ENCODE measurements at places on chromosomes 11 and 22.

- DNase-seq, result no peak
Measured at GRCh38 chr11:73859671-73860070, 17.0 kb downstream of the COA4 start.

- DNase-seq, result no peak
Measured at GRCh38 chr22:33654173-33654895, 265.9 kb downstream of the LARGE1 start.

DNA sequence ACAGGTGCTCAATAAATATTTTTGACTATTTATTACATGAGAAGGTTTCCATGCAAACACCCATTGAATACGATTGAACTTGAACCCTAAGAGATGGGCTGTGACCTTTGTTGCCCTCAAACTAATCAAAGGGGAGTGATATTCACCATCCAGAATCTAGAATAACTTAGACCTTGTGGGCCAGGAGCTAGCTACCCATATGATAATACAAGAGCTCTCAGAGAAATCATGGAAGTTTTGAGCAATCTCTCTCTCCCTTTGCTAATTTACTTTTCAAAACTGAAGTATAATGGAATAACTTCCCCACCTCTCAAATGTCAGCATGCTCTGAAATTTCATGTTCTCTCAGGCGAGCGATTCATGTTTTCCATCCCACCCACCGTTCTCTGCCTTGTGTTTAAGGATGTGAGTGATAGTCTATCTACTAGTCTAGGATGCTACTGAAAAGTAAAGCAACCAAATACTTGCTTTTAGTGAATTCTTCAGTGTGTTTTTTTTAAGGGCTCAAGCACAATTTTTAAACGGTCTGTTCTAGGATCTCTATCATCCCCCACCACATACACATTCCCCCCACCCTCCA lies 33.3 kb downstream of the BARX2 start:
- DNase-seq, result no peak

GRCh38 chr11:115421352-115421991 lies 82.7 kb downstream of the CADM1 start:
- DNase-seq, result no peak

DNA sequence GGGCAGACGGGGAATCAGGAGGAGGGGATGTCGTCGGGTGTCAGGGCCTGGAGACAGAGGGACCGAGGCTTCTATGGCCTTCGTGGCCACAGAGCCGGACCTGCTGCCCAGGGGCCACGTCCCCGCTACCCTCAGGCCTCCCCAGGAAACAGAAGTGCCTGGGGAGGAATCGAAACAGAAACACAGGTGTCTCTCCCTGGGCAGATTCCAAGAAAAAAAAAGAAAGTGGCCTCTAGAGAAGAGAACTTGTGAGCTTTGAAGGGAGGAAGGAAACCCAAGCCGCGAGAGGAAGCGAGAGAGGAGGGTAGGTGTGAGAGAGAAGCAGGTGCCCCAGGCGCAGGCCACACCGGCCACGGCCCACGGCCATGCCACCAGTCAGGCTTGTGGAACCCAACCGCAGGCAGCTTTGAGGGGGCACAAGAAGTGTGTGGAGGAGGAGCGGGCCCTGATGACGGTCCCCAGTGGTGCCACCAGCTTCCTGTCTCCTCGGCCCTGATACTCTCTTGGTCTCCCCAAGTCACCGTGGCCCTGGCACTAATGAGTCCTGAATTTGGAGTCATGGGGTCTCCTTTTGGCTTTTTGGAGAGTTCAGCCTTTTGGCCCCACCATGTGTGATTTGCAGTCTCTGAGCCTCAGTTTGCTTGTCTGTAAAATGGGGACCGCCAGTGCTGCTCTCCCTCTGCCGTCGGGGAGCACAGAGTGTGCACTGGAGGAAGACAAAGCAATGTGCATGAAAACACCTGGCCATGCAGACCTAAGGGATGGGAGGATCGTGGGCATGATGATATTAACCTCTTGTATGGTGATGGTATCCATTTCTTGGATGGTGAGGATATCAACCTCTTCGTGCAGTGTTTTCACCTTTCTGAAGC lies 25.2 kb downstream of the LIF start:
- DNase-seq, result peak; percentile 74

- no peak for DNase-seq
Measured at GRCh38 chr11:16924462-16924825, 89.8 kb downstream of the PLEKHA7 start.

GRCh38 chr11:58330861-58331260 lies 28.0 kb downstream of the OR5B17 start:
- no peak for DNase-seq

- no peak for DNase-seq
Measured at GRCh38 chr11:84289381-84289906, 1003.3 kb upstream of the CCDC90B start.

DNA sequence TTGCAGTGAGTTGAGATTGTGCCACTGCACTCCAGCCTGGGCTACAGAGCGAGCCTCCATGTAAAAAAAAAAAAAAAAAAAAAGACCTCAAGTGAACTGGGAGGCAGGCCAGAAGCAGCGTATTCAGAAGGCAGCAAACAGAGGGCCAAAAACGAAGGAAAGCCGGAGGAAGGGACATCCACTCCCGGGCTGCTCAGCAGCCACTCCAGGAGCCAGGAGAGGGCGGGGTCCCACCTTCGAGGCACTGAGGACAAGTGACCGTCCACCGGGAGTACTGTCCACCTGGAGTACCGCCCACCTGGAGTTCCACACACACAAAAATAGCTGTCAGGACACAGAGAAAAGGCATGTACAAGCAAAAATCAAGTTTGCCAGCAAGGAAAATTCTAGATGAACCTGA lies 5.5 kb downstream of the TOLLIP start:
- no peak for DNase-seq

GRCh38 chr11:107856180-107856980 lies 2.2 kb downstream of the SLC35F2 start:
- no peak for DNase-seq

GRCh38 chr11:40882301-40882700 lies 577.2 kb downstream of the LRRC4C start:
- DNase-seq, result no peak

DNA sequence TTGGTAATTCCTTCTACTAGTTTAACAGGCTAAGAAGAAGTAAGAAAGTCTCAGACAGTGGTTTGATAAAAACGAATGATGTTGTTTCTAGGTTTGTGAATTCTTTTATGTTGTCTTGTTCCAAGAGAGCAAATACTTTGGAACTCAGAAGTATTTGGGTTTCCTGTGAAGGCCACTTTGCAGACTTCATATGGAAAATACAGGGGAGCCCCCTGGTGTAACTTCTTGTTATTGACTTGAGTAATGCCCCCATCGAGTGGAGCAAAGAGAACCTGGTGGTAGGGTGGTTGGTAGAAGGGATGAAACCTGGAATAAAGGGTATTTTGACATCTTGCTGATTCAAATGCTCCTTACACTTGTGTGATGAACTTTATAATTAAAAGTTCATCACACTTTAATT lies 40.0 kb upstream of the PTH start:
- peak; percentile 2 for DNase-seq

- no peak for DNase-seq
Measured at GRCh38 chr11:122082205-122082604, 33.8 kb downstream of the BLID start.

DNA sequence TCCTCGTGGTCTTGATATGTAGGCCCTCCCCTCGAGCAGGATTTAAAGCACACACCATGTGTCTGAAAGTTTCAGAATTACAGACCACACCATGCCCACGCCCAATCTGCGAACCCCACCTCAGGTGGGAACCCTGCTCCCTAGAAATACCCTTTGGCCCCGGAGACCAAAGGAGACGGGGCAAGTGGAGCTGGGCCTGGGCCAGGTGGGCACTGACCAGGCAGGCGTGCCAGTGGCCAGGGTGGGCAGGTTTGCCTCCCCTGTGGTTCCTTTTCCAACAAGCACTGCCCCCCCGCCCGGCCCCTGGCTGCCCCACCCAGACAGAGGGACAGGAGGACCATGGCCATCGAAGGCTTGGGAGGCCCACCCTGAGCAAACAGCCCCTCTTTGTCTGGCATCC lies 400.4 kb downstream of the TBC1D22A start:
- no peak for DNase-seq

DNA sequence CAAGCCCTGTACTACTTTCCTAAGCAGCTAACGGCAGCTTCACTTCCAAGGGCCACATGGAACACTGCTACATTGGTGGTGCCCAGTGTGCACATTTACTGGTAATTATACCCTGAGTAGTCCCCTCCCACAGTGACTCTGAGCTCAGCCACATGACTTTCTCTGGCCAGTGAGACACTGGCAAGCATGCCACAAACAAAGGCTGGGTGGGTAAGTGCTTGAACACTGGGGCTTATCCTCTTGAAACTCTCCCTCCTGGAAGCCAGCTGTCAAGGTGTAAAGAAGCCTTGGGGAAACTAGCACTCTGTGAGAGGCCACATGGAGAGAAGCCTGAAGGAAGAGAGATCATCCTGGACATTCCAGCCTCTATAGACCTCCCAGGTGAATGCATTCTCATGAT lies 54.4 kb upstream of the DRD2 start:
- no peak for DNase-seq

- no peak for DNase-seq
Measured at GRCh38 chr22:32127904-32128303, 31.2 kb downstream of the C22orf42 start.

DNA sequence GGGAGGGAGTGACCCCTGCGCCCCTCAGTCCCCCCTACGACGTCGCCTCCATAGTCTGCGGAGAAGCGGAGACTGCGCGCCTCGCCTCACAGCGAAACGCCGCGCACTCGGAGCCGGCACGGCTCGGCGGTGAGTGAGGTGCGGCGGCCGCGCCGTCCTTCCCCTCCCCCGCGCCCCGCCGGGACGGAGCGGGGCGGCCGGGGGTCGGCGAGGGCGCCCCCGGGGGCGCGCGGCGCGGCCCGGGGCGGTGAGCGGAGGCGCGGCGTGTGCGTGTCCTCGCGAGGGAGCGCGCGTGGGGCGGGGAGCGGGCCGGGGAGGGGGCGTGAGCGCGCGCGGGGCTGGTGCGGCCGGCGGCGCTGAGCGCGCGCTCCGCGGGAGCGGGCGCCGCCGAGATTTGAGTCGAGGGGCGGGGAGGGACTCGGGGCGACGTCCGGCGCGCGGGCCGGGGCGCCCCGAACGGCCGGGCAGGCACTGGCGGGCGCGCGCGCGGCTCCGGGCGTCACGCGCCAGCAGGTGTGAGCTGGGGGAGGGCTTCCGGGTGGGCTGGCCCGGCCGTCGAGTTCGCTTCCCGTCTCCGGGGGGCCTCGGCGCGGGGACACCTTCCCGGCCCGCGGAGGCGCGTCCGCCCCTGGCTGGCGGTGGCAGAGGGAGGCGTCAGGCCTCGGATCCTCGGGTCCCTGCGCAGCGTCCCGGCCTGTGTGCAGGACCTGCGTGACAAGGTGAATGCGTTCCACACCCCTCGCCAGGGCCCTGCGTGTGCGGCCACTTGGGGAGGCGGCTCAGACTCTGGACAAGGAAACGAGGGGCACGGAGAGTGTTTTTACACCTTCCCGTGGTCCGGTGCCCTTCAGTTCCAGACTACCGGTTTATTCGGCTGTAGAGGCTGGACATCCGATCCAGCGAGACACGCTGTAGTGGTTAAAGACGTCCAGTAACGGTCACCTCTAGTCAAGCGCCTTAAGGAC lies 50.4 kb downstream of the FAM83F start:
- peak; percentile 83 for DNase-seq

DNA sequence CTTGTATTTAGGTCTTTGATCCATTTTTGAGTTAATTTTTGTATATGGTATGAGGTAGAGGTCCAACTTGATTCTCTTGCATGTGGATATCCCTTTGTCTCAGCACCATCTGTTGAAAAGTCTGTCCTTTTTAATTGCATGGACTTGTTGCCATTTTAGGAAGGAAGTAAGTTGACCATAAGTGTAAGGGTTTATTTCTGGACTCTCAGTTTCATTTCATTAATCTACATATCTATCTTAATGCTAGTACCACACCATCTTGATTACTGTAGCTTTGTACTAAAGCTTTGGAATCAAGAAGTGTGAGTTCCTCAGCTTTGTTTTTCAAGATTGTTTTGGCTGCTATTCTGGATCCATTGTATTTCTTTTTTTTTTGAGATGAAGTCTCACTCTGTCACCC lies 31.4 kb downstream of the CBL start:
- DNase-seq, result no peak

DNA sequence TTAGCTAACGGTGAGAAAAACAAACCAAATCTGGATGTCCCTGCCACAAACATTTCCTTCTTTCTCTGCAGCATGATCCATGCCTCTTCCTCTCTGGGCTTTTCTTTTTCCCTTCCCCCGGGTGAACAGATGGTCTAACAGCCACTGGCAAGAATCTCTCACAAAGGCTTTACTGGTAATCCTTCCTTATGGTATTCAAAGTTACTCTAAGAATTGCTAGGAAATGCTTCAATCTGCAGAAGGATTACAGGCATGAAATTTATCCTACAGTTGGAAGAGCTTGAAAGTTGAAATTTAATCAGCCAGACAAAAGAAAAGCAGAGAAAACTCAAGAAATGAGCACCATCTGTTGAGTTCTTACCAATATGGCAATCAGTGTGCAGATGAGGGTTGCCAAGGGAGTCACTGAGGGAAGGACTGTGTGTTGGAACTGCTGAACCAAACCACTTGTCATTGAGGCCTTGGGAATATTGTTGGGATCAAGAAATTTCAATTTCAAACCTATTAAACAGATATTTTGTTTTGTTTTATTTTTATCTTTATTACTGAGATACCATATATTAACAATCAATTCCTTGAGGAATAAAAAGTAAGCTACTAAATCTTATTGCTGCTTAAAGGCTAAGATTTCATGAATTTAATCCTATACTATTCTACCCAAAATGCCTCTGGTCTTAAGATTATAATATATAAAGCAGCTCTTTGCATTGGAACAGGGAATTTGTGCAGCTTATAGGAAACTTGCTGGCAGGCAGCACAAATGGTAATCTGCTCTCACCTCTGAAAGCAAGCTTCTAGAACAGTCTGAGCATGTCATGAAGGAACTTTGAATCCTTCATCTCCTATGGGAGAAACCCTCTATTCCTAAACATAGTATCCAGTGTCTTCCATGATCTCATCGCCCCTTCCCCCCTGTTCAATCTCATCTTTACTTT lies 29.7 kb upstream of the NDUFC2 start:
- DNase-seq, result no peak

All from CD4-positive, alpha-beta T cell treated with Interleukin-10 for 1 hour (primary cell).